ENCODE measurements at places on chromosomes 6 and 20.

GRCh38 chr6:132131351-132131750, 180.2 kb upstream of the CCN2 start:
- no peak for DNase-seq

DNA sequence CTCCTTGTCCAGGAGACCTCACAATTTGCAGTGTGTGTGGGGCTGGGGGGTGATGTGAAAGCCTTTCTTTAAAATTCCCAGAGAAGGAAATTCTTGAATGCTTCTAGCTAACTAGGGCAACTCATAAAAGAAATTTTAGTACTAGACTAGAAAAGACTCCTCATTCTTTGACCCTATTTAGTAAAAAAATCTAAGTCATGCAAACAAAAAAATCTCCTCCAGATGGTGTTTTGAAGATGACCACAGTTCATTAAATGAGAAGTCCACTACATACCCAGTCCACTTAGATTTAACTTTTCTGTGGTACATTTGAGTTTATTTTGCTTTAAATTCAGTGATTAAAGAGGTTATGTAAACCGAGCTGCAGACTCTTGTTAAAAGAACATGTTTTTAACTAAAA, 67.5 kb downstream of the NDUFAF5 start:
- DNase-seq = no peak

GRCh38 chr6:33490198-33490597, 35.8 kb downstream of the ZBTB9 start:
- no peak for DNase-seq

- DNase-seq = no peak
Measured at GRCh38 chr20:24698189-24698588, 228.8 kb downstream of the SYNDIG1 start.

All from HEK293T (cell line).